ENCODE measurements at places on chromosomes 3 and 15.

DNA sequence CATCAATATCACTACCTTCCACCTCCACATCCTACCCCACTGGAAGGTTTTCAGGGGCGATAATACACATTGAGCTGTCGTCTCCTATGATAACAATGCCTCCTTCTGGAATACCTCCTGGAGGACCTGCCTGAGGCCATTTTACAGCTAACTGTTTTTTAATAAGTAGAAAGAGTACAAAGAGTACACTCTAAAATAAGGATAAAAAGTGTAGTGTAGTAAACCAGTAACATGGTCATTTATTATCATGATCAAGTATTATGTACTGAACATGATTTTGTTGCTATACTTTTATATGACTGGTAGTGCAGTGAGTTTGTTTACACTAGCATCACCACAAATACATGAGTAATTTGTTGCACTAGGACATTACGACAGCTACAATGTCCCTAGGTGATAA is 46.6 kb upstream of the SSR3 start:
- no peak for DNase-seq

DNA sequence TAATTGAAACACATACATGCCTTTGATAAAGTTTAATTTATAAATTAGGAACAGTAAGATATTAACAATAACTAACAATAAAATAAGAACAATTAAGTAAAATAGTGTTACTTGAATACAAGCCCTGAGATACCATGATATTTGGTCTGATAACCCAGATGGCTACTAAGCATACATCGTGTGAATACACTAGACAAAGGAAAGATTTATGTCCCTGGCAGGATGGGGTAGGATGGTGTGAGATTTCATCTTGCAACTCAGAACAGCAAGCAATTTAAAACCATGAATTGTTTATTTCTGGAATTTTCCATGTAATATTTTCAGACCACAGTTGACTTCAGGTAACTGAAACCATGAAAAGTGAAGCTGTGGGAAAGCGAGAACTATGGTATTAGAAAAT is 169.5 kb downstream of the DIPK2A start:
- DNase-seq: no peak

DNA sequence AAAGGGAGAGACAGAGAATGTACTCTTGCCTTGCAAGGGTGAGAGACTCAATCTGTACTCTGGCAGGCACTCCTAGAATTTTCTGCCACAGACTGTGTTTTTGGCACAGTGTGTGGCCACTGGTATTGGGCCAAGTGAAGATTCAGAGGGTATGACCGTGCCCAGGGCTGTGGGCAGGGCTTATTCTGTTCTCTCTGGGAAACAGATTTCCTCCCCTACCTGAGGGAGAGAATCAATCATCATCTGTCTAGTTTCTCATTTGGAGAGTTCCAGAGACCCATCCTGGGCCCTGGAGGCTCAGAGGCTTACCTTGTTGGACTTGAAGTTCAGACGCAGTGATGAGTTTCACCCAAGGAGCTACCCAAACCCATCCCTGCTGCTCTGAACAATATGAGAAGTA is 28.2 kb downstream of the CSTA start:
- no peak for DNase-seq

GRCh38 chr15:36742696-36743095 is 163.3 kb downstream of the CDIN1 start:
- no peak for DNase-seq

GRCh38 chr3:152172460-152172859 is 96.3 kb upstream of the MBNL1 start:
- no peak for DNase-seq

DNA sequence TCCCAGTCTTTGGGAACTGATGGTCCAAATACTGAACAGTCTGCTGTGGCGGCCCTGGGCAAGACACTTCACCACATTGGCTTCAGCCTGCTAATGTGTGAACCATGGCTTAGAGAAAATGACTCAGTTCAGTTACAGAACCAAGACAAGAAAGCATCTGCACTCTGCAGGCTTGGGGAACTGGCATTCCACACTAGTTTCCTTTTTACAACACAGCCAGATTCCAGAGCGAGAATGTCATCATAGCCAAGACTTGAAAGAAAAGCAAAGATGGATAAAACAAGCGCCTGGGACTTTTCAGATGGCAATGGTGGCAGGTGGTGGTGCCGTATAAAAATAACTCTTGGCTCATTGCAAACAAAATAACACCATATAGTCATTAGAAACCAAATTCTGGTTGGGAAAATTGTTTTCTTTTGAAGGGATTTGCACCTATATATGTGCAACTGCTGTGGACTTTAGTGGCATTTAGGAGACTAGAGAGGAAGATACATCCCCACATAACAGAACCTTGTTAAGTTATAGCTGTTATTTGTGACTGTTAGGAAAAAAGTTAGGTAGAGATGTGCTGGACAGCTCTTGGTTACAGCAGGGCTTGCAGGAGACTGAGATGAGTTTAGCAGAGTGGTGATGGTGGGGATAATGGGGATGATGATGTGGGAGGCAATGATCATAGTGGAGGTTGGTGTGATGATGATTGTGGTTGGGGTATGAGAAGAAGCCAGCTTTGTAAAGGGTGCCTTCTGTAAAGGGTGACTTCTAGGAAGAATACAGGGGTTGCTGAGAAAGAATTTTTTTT is 273.6 kb downstream of the THRB start:
- no peak for DNase-seq

- DNase-seq: no peak
Observed at GRCh38 chr3:136905549-136905948, 43.5 kb downstream of the NCK1 start.

GRCh38 chr3:73839032-73839431 is 214.3 kb upstream of the PDZRN3 start:
- no peak for DNase-seq

DNA sequence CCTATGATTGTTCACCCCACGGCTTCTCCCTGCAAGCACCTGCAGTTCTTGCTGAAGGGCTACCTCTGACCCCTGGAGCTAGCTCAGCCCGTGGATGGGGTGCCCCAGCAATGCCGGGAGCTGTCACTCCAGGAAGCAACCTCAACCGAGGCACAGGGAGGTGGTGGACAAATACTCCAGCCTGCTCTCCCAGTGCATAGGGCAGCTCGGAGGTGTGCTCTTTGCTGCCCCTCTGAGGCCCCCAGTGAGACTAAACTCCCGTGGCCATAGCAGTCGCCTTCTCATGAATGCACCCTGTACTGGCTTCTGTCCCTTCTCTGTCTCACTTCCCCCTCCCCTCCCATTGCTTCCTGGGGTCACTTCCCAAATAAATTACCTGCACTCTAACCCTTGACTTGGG is 48.5 kb downstream of the LINGO1 start:
- peak; percentile 19 for DNase-seq

DNA sequence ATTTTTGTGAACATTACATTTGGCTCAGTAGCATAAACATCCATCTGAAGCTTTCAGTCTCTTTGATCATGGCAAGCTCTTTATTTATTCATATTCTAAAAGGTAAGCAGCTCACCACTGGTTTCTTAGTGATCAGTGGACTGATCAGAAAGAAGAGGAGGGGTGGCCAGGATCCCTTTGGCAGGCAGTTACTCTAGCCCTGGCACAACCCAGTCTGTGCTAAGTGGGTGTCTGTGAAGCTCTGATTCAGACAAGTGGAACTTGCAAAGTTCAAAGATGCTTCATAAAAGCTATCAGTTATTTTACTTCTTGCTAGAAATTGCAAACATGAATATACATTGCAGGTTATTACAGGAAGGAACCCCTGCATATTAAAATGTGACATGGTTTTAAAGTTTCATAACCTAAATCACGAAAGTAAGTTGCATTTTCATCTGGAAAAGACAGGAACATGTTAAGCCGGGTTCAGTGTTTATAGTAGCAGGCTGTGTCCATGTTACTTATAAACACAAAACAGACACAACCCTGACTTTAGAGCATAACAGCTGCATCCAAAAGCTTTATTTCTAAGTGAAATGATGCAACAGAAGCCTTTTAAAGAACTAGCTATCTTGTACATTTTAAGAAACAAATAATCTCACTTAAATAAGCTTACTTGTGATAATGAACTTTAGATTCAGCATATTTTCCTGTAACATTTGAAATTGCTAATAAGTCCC is 785.3 kb downstream of the MCTP2 start:
- DNase-seq: no peak

- no peak for DNase-seq
Observed at GRCh38 chr15:65072027-65072426, 4.2 kb upstream of the RASL12 start.

- no peak for DNase-seq
Observed at GRCh38 chr3:66823009-66823397, 175.1 kb upstream of the KBTBD8 start.

DNA sequence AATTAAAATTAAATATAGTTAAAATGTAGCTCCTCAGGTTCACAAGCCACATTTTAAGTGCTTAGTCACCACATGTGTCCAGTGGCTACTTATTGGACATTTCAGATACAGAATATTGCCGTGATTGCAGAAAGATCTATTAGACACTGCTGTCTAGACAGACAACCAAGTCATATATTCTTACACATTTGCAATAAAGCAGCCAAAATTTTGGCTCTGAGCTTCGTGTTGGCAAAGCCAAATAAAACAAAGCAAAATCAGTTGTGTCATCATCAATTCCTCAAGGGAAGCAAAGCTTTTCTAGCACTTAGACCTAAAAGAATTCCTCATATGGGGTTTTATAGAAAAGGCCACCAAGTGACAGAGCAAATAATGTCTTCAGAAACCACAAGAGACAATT is 193.1 kb upstream of the LPP start:
- DNase-seq: no peak

DNA sequence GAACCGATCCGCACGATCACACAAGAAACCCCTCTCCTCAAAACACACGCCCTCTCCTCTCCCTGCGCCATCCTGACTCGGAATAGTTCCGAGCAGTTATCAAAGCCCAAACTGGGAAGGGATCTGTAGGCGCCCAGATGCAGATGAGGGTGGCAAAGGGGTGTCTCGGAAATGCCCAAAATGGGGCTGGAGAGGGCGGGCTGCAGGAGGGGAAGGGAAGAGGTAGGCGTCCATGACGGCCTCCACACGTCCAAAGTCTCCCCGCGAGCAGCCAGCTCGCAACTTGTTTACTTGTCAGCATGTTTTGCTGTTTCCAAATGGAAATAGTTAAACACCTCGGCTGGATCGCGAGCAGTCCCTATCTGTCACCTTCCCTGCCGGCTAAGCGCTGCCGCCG is 1.5 kb downstream of the NTRK3 start:
- no peak for DNase-seq

GRCh38 chr3:166060789-166061479 is 223.7 kb upstream of the BCHE start:
- no peak for DNase-seq

DNA sequence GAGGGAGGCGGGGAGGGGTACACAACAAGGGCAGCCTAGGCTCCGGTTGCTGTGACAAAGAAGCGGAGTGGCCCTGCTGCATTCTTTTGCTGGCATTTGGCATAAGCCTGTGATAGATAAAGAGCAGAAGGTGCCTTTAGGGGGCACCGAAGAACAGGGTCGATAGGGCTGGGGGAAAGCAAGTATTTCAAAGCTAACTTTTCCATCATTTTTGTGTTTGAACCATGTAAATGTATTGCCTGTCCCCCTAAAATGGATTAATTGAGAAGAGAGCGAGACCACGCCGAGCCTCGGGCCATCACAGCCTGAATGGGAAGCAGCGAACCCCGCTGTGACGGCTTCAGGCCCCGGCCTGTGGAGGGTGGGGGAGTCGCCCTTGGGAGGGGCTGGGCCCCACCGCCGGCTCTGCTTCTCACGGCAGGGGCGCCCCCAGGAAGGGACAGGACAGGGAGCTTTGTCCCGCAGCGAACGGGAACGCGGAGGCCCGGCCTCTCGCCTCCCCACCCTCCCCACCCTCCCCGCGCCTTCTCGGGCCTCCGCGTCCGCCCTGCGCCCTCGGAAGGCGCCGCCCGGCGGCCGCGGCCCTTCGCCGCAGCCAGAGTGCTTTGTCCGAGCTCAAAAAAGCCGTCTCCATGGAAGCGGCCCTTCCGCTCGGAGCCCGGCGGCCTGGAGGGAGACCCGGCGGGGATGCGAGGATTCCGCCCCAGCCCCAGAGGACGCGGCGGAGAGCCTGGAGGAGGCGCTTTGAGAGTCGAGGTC is 32.4 kb upstream of the ALDH1L1 start:
- peak; percentile 29 for DNase-seq

GRCh38 chr15:29066838-29067237 is 181.1 kb downstream of the APBA2 start:
- DNase-seq: no peak

- DNase-seq: no peak
Observed at GRCh38 chr3:30511524-30512251, 94.7 kb upstream of the TGFBR2 start.

- no peak for DNase-seq
Observed at GRCh38 chr3:194938845-194939531, 253.3 kb downstream of the FAM43A start.

DNA sequence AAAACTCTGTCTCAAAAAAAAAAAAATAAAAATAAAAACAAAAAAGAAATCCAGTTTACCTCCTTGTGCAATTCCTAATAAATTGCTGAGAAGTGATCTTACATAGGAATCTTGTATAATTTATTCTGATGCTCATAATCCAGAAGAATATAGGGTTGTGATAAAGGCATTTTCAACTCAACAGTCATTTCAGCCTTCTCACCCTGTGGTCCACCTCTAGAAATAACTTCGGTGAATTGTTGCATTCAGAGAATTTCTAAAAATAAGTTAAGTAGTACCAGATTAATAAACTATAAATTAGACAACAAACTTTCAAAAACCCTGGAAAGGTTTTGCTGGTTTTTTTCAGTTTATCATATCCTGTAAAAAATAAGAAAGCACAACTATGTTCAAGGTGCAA is 20.2 kb downstream of the RAF1 start:
- no peak for DNase-seq

All from hematopoietic multipotent progenitor cell (in vitro differentiated cells).